ENCODE measurements at places on chromosomes 3 and 15.
A peak's percentile ranks its signal among the peaks of the same experiment; 100 is the strongest.

DNA sequence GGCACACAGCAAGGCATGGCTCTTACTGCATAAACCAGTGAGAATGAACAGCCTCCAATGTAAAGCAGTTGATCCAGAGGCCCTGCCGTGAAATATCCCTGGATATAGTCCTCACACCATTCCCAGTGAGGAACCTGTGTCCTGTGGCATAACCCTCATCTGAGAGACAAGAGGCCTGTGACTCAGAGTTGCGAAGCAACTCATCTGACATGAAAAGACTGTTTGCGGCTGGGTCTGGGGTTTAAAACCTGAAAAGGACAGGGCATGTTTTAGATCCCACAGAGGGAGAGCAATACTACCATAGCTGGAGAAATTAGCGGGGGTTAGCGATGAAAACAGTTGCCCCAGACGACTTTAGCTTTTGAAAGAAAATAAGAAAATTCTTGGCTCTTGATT lies 165.3 kb upstream of the BHLHE40 start:
- DNase-seq = peak; percentile 71

- no peak for DNase-seq
These were observed 6.5 kb upstream of the COL7A1 start for GRCh38 chr3:48601622-48601994.

GRCh38 chr15:77027697-77028450 lies 32.9 kb downstream of the PSTPIP1 start:
- DNase-seq = no peak

- DNase-seq = no peak
These were observed 177.2 kb downstream of the LPP start for GRCh38 chr3:188331166-188331565.

- DNase-seq = no peak
These were observed 64.9 kb downstream of the CMSS1 start for GRCh38 chr3:99882436-99883137.

DNA sequence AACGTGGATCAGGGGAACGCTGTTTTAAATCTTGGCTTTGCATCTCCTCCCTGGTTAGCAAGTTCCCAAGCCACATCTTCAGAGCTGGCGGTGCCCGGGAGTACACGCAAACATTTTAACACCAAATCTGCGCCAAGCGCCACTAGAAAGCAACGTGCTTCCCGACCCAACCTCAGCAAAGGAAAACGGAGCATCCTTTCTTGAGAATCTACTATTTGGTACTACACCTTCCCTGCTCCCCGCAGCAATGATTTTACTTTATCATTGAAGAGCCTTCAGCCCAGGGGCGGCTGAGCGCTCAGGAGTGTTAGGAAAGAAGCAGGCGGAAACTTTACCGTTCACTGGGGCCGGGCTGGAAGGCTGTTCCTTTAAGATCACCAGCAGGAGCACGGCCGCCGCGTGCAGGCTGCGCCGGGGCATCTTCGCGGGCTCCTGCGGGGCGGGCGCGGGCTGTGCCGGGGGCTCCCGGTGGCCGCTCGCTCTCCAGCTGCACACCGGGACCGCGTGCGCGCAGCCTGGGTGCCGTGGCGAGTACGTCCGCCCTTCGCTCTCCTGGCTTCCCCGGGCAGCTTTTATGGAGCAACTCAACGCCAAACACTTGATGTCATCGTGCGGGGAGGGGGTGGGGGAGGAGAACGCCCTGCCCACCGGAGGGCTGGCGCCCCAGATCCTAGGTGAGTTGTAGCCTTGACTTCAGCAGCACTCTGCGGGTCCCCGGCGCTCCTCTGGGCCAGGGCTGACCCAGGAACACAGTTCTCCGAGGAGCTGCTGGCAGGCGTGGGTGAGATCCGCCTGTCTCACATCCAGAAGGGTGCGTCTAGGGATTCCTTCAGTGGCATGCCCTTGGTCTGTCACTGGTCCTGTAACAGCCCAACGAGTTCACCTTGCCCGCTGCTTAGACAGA lies at the start of gene CA12:
Gene CA12 (minus strand): TSS at position 546 of the 904 bp plus-strand sequence. CDS start 126 bp downstream, at position 420.
- DNase-seq = peak; percentile 59

DNA sequence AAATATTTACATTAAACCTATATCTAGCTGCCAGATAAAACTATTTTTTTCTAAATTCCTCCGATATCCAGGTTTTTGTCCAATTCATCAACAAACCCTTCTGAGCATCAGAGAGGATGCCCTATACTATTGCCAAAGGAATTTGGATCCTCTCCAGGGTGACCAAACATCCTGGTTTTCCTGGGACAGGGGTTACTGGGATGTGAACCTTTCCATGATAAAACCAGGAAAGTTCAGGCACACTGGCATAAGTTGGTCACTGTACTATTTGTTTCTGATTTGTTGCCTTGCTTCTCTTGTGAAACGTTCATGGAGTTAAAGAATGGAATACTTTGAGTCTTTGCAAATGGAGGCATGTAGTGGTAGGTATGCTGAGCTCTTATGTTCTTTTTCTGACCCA lies 63.5 kb downstream of the TLNRD1 start:
- DNase-seq = no peak

- peak; percentile 34 for DNase-seq
These were observed 228.0 kb downstream of the UACA start for GRCh38 chr15:70535071-70535954.

DNA sequence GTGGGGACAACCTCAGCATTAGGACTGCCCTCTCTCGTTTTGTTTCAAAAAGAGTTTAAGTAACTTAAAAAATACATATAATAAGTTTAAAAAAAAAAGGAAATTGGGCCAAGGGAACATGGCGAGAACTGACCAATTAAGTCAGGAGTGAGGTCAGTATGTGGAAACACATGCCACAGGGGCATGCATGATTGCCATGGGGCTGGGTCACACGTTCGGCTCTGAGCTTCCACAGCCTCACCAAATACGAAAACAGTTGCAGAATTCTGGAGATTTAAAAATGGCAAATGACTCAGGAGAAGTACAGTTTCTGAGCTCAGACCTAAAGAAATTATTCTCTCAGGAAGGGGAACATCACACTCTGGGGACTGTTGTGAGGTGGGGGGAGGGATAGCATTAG lies 24.1 kb downstream of the PDE8A start:
- DNase-seq = peak; percentile 88

GRCh38 chr15:78103406-78104118 lies 11.2 kb downstream of the SH2D7 start:
- peak; percentile 27 for DNase-seq

GRCh38 chr3:177994976-177995375 lies 541.3 kb upstream of the KCNMB2 start:
- peak; percentile 65 for DNase-seq

GRCh38 chr15:69610277-69610676 lies 157.7 kb downstream of the RPLP1 start:
- peak; percentile 42 for DNase-seq

DNA sequence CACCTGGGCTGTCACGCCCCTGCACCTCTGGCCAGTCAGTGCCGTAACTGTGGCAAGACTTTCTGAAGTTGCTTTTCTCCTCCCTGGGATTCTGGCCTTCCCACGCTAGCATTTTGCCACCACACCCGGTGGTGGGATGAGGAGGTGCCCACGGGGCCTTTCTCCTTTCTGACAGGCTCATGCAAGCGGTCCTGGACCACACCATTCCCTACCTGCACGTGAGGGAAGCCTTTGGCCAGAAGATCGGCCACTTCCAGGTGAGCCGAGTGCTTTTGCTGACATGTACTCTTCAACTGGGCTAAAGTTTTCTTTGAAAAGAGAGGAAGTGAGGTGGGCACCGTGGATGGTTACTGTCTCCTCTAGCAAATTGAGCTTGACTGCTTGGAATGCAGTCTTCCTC lies 9.6 kb downstream of the IVD start:
- DNase-seq = no peak

- peak; percentile 24 for DNase-seq
These were observed 559.8 kb upstream of the CBLB start for GRCh38 chr3:106428565-106428994.

DNA sequence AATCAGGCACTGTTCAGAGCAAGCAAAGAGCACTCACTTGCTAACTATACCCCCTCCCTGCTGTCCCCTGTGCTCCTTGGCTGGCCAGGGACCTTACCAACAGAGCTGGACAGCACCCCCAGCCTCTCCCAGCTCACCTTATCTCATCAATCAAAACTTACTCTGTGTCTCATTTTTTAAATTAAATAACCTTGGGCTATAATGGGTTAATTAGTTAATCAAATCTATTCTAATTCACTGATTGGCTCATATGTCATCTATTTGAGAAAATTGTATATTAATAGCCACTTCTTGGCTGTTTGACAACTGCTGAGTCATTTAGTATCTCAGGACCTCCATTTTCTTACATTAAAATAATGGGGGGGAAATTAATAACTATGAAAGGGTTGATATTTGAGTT lies 22.9 kb downstream of the IL5RA start:
- no peak for DNase-seq

- no peak for DNase-seq
These were observed 130.5 kb upstream of the BFSP2 start for GRCh38 chr3:133269393-133269792.

- peak; percentile 36 for DNase-seq
These were observed 10.0 kb upstream of the ST8SIA2 start for GRCh38 chr15:92383519-92384324.

DNA sequence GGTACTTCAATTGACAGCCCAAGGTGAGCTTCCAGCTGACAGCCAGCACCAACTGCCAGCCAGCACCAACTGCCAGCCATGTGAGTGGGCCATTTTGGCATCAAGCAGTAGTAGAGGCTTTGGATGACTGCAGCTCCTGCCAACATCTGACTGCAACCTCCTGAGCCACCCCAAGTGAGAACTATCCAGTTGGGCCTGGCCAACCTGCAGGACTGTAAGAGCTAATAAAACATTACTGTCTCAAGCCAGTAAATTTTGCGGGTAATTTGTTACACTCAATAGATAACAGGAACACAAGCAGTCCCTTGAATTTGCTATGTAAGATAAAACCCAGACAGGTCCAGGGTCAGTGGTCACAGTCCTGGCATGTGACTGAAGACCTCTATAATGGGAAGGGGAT lies 29.7 kb downstream of the EPHB1 start:
- no peak for DNase-seq

- DNase-seq = no peak
These were observed 25.7 kb downstream of the GPR15 start for GRCh38 chr3:98557324-98558010.

DNA sequence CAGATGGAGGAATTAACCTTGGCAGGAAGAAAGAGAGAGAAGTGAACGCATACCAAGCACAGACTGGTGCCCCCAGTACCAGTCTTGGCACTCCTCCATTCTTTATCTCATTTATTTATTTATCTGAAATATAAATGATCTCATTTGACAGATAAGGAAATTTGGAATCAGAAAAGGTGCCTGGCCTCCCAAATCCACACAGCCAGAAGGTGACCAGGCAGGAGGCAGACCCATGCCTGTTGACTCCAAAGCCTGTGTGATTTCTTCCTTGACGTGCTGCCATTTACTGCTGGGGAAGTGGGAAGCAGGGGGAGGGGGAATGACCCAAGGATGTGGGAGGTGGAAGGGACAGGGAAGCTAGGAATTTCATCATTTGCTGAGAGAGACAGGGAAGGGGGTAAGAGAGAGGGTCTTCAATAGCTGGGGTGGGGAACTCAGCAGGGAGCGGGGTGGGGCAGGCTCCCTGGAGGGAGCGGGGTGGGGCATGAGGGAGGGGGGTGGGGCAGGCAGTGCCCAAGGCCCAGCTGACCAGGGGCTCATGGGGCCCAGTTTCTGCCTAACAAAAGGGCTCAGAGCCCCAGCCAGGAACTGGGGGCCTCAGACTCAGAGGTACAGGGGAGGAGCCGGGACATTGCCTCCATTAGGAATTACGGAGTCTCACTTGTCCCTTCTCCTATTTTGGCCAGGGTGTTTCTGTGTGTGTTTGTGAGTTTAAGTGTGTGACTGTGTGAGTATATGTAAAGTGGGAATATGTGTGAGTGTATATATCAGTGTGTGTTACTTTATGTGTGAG lies 63.0 kb downstream of the MINAR1 start:
- no peak for DNase-seq

DNA sequence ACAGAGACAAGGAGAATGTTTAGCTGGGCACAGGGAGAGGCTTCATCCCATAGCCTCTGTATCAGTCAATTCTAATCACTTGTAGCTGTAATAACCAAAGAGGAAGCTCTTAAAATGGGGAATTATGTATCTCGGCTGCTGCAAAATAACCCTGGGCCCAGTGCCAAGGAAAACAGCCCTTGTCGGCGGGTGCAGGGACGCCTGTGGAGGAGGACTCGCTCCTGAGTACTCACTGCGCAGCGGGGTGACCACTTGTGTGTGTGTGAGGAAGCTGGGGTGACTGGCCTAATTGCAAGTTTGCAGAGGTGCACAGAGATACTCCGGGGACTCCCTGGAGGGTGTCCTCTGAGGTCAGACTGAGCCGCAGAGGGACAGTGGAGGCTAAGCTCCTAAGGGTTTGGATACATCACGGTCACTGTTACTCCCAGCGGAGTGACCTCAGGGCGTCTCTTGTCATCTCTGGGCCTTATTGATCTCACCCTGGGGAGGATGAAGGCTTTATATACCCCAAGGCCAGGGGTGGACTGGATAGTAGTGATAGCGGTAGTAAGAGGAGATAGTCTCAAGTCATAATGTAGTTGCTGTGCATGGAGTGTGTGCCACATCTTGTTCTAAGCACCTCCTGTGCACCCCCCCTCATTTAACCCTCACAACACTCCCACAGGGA lies 37.2 kb downstream of the SLC6A6 start:
- peak; percentile 92 for DNase-seq

- no peak for DNase-seq
These were observed 261.4 kb downstream of the GBE1 start for GRCh38 chr3:81500039-81500438.

DNA sequence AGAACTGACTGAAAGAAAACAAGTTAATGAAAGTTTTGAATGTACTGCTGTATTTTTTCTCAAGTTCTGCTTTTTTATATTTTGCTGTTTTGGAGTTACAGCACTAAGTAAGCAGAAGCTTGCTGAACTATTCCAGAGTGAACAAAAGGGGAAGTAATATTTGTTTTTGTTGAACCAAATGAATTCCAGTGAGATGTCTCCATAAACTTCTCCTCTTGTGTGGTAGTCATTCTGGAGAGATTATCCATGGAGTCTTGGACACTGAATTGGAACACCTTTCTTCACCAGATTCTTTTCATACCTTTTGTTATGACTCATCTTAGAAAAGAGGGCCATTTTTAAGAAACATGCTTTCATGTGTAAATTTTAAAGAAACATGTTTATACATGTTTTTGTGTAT lies 8.8 kb downstream of the ANKUB1 start:
- DNase-seq = peak; percentile 88

- DNase-seq = no peak
These were observed 246.5 kb downstream of the RPLP1 start for GRCh38 chr15:69699096-69699495.

DNA sequence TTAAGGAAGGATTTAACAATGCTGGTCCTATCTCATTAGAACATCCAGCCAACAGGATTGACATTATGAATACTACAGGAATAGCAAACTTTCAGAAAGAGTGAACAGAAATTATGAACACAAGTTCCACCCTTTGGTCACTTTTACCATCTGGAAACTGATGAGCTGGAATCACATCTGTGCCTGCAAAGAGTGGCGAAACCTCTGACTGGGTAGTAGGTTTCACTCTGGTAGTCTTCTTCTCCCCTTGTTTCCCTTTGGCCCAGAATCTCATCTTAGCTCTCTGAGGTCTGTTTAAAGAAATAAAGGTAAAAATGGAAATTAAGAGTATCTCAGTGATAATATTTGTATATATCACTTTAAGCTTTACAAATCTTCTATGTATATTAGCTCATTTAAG lies 73.1 kb downstream of the NR2E3 start:
- no peak for DNase-seq
